NCI-H526 treated with DMSO at 0.1 percent for 48 hours (cell line): ENCODE measurements at places on chromosomes 12 and 14.
A peak's percentile ranks its signal among the peaks of the same experiment; 100 is the strongest.

DNA sequence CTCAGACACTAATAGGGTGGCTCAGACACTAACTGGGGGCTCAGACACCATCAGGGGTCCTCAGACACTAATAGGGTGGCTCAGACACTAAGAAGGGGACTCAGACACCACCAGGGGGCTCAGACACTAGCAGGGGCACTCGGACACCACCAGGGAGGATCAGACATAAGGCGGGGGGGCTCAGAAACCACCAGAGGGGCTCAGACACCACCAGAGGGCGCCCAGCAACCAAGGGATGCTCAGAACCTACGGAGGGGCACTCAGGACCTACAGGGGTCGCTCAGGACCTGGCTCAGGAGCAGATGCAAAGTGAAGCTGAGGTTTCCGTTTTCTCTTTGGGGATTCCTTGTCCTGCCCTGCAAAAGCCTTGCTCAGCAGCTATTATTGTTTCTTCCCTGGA is 448.5 kb downstream of the TMEM121 start:
- DNase-seq, result peak; percentile 22

- DNase-seq, result no peak
These were observed 16.7 kb upstream of the ZDHHC22 start for GRCh38 chr14:77158175-77158881.

GRCh38 chr12:113880326-113880725 is 85.8 kb downstream of the RBM19 start:
- peak; percentile 27 for DNase-seq

- no peak for DNase-seq
These were observed 787.0 kb upstream of the TBX3 start for GRCh38 chr12:115470977-115471376.

- no peak for DNase-seq
These were observed 13.2 kb upstream of the MAP4K5 start for GRCh38 chr14:50545618-50546017.

- no peak for DNase-seq
These were observed 62.6 kb upstream of the RESF1 start for GRCh38 chr12:31896514-31897039.

DNA sequence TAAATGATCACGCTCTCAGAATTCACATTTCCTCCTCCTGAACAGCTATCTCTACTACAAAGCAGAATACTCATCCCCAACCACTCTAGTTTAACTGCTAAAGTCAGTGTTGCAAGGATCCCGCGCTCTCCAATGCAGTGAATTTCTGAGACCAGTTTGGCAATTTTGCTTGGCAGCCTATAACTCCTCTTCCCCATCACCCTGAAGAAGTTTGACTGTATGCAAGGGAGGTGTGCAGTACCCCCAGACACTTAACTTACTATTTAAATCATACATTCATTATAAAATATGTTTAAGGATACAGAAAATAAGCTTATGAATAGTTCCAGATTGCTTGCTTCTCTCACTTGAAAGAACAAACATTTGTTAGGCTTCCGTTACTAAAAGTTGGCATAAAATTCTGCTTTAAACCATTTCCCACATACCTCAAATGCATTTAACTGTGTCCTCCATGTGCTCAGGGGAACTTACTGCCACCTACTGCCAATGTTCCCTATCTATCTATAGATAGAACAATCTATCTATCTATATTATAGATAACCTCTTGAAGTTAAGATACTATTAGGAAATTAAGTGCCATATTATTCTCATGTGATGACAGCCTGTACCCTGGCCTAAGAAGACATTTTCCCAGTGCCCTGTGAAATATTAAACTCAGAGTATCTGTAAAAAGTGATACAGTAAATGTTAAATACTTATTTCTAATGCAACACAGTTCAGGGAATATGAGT is 2.4 kb downstream of the LGR5 start:
- no peak for DNase-seq

DNA sequence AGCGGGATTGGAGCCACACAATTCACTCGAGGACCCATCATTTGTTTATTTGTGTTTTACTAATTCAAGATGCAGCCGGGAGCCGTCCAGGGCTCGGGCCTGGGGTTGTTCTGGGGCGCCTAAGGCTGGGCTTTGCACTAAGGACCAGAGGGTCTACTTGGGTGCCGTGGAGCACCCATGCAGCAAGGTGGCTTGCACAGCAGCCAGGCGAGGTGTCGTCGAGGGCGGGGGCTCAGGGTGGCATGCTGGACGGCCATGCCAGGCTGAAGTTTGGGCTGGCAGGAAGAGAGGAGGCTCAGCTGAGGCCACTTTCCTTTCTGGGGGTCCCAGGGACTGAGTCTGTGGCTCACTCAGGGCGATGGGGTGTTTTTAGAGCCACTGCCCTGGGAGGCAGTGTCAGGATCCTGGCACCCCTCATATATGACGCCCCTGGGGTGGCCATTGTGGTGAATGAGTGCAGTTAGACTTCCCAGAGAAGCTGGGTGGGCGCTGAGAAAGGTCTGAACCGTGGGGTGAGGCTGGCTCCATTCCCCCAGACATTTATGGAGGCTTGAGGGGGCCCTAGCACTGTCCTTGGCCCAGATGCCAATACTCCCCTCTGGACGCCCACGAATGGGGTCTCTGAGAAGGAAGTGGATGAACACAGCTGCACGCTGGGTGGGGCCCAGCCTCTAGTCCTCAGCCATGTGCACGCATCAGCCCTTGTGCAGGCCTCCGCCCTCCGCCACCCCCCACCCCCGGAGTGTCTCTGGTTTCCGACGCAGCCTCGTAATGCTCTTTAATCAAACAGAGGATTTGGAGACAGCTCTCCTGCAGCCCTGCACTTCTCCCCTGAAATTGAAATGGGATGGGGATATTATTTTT is 11.3 kb downstream of the MEG3 start:
- no peak for DNase-seq

DNA sequence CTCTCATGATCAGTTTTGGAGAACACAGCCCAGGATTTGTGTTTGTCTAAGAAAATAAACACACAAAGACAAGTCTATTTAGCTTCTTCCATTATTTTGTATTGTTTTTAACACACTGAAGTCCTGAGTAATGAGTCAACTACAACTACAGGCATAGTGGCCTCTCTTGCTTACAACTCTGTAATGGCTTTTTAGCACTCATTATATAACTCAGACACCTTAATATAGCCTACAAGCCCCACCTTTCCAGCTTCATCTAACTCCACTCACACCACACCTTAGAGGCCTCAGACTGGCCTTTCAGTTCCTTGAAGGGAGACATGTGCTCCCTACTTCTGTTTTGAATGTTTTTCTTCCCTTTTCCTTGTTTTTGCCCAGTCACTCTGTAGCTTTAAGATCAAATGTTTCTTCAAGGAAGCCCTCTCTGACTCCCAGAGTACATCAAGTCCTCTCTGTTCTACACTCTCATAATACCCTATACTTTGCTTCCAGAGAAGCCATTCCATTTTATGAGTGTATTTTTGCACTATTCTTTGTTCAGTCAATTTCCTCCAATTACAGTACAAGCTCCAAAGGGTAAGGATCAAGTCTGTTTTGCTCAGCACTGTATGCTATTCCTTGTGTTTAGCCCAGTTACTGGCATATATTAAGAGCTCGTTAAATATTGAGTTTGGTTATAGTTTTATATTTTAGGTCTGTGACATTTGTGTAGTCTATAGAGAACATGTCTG is 233.6 kb upstream of the ARHGAP5 start:
- no peak for DNase-seq
